ENCODE measurements at places on chromosomes 7 and 10.

DNA sequence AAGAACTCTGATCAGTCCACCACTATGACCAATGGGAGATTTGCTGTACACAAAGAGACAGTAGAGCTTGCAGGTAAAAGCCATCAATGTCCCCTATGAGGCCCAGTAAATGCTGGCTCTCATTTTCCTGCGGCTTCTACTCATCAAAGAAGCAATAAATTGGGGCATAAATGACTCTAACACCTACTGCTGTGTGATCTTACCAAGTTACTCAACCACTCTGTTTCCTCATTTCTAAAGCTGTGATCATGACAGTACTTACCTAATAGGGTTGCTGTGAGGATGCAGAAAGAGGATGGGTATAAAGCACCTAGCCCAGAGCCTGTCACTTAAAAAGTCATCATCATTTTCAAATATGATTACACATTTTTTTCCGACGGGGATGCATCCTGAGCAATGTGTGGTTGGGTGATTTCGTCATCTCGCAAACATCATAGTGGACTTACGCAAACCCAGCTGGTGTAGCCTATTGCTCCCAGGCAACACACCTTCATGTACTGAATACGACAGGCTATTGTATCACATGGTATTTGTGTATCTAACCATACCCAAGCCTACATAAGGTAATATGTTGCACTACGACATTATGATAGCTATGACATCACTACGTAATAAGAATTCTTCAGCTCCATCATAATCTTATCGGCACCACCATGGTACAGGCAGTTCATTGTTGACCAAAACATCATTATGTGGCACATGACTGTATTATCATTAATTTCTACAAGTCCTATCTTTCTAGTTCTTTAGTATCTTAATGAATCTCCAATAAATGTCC lies 7.1 kb upstream of the MGMT start:
- DNase-seq, result no peak

GRCh38 chr7:96679886-96680285 lies 29.8 kb downstream of the SEM1 start:
- DNase-seq, result no peak

DNA sequence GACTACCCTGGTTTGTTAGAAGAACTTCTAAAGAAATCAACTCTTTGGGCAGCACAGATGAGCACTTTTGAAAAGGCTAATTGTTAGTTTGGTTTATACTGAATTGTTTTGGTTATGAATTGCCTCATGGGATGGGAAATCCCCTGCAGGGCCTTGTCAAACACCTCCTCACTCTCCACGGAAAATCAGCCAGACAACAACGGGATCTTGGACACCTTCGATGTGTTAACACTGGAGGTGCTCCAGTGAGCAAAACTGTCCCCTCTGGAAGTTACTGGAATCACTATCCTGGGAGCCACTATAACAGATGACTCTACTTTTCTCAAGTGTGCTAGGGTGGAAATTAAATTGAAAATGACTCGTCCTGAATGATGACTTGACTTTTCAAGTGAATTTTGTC lies 38.7 kb downstream of the CDK6 start:
- no peak for DNase-seq

DNA sequence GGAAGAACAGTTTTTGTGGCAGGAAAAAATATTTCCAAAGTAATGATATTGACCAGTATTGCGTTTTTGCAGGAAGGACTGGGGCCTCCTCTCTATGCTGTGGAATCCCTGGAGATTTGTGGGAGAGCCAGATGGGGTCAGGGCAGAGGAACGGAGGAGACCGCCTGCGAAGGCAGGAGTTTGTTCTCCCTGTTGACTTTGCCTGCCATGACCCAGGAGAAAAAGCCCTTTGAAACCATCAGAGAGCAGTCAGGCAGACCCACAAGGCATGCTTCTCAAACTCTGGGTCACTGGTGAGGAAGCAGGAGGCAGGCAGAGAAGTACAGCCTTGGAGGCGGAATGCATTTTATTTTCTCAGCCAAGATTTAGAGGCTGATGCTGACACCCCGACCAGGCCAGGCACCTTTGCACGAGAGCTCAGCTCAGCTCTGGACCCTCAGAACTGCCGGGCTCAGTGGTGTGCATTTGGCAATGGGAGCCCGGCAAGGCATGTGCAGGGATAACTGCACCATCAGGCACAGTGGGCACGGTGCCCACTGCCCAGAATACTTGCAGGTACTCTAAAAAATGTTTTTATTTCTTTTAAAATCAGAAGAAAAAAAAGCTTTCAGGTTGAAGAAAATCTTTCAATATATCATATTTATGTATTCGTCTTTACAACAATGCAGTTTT lies 410.4 kb downstream of the RPS24 start:
- no peak for DNase-seq

DNA sequence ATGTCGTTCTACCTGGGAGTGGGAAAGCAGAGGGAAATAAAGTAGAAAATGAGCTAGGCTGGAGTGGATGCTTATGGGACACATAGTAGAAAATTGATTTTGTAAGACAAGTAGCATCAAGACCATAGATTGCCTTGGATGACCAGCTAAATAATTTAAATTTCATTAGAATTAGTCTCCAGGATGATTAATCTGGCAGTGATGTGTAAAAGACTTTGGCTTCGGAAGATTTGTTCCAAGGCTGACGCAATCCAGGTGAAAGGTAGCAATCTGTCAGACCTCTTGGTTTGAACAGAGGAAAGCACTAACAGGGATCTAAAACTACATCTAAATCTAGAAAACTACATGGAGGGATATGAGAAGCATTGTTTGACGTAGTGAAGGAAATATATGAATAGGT lies 236.5 kb downstream of the ARL4A start:
- no peak for DNase-seq

DNA sequence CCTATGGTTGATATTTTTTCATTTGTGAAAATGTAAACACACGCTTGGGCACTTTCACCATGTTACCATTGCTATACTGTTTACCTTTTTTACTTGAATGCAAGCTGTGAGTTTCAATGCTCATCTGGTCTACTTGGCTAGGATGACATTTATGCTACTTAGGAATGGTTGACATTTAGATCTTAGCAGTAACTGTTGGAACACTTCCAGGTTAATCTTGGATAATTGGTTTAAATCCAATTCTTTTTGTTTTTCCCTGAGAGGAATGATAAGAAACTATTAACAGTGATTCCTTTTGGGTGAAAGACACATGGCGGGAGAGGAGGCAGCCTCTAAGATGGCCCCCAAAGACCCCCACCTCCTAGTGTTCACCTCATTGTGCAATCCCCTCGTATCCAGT lies 51.4 kb upstream of the AMPH start:
- no peak for DNase-seq

DNA sequence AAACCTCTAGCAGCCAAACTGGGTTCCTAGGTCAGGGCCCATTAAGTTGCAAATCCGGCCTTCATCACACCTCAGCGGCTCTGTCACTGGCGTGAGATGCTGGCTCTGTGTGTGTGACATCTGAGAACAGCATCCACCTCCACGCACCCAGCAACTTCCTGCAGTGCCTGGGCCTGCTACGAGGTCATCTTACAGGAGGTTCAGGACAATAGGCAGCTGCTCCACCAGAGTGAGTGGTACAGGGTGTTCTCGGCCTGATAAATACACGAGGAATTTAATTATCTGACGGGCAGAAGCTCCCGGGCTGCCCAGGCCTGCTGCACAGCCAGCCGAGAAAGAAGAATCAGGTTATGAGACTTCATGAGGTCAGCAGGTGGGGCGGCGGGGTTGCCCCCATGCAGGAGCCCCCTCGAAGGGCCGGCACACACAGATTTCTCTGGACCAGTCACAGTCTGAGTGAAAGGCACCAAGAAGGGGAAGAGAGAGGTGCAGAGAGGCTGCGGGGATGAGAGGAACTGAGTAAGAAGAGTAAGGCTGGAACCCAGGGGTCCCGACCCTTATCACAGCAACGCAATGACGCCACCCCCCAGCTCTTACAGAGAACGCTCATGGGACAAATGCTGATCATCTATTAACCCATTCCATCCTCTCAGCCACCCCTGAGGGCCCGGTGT lies 49.3 kb downstream of the CALML3 start:
- DNase-seq, result no peak

DNA sequence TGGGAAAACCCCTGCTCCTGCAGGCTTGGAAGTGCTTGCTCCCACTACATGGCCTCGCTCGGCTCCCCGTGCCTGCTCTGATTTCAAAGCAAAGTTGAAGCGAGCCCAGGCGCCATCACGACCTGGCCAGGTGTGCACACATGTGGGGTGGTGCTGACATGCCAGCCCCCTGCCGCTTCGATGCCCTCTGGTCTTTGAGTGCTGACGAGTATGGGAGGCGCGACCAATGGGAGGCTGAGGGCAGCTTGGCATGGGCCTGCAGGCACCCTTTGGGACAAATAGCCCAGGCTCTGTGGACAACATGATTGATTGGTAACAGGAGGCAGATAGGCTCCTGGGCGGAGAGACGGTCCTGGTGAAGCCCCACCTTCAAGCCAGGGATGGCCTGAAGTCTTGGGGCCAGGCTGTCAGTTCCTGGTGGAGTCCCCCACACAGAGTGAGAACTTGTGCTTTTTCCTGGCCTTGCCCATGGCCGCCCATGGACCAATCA lies 252.4 kb upstream of the SEMA3A start:
- DNase-seq, result no peak

DNA sequence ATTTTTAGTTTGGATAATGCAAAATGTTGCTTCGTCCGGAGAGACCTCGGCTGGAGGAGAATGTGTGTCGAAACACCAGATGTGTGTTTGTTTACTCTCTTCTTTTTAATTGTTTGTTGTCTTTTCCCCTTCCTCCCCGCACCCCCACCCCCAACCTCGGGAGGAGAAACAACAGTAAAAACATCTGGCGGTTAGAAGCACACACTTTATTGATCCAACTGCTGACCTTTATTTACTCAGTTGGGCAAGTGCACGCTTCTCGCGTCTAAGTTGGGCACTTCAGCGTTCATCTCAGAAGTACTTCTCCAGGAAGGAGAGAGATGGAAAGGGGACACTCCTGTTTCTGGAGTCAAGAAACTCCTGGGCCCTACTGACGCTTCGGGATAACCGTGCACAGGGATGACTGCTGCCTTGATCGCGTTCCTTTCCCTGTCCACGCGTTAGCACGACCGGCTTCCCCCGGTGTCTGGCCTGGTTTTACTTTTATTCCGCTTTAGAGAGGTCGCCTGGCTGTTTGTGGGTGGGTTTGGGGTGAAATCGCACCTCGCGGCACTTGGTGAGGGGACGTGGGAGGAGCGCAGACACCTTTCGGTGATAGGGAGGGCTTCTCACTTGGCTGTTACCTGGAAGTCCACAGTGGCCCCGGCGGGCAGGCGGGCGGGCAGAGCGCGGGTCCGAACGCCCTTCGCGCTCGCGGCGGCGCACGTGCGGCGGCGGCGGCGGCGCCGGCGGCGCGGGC lies 168.3 kb upstream of the PPP1R3A start:
- DNase-seq, result no peak

DNA sequence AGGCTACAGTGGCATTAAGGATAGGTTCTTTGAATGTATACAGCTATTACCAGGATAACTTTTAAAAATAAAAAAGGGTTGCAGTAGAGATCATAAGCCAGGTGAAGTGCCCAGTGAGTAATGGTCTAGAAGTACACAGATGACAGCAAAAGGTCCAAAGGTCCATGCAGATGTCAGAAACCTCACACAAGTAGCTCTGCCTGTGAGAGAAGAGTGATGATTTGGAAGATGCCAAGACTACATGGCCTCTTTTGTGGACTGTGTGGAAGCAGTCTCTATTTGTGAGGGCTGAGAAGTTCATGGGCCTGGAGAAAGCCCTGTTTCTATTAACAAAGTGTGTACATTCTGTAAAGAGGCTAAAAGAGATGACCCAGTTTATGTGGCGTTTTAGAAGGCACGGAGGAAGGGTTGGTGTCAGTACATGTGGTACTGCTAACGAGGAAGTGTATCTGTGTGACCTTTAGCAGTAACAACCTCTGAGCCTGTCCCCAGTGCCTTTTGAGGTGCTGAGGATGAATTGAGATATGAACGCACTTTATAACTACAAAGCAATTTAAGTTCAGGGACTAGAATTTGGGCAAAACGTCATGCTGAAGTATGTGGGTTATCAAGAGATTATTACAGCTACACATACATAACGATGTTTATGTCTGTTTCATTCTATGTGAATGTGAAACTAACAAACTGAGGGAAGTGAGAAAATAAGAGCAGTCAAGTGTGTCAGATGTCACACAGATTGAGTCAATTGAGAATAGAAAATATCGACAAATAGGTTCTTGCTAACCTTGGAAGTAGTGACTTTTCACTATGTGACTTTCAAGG lies 7.6 kb downstream of the CYCS start:
- no peak for DNase-seq

DNA sequence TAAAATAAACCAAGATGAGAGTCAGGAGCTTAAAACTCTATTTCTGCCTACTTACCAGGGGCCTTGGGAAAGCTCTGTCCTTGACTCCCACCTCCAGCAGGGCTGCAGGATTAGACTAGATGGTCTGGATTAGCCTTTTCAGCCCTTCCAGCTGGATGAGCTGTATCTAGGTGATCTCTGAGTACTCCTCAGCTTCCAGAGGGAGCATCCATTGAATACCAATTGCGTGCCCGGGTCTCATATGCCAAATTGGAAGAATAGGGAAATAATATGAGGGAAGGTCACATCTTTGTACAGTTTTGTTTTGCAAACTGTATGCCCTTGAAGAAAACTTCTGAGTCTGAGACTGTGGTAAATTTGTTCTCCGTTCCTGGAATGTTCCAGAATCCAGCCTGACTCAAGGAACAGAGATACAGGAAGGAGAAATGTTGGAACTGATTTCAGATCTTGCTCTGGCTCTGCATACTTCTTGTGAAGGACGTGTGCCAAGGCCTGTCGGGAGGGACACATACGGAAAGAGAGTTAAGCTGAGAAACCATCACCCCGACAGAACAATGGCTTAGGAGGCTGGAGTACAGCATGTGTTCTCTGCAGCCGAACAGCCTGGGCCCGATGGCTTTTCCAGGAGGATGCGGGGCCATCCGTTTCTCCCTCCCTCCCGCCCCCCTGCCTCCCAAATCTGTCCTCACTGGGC lies 44.9 kb downstream of the MINDY4 start:
- DNase-seq, result no peak

DNA sequence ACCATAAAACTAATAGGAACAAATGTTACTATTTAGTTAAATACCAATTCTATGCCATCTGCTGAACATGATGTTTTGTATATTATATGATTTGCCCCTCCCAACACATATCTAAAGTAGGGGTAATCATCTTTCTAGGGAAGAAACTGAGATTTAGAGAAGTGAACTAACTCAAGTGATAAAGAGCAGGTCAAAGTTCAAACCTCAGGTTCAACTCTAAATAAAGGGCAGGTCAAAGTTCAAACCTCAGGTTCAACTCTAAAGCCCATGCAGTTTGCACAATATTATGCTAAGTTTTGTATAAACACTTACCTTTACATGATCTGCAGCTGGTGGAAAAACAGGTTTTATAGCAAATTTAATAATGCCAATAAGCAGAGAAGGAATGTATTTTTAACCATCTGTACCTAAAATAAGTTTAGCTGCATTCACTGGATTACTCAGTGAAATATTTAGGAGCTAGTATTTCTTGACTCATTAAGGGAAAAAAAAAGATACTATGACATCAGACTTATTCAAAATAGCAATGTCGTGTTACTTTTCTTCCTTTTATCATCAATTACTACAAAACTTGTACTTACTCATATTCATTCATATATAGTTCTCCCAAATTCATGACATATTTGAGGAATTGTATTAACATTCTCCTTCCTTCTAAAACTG lies 1194.3 kb upstream of the CELF2 start:
- DNase-seq, result no peak

All from activated T-helper 1 cell treated with anti-CD3 and anti-CD28 coated beads, Interleukin-2, amount 50 U/mL, for 16 hours (primary cell).